ENCODE measurements at places on chromosomes 5 and 9.

DNA sequence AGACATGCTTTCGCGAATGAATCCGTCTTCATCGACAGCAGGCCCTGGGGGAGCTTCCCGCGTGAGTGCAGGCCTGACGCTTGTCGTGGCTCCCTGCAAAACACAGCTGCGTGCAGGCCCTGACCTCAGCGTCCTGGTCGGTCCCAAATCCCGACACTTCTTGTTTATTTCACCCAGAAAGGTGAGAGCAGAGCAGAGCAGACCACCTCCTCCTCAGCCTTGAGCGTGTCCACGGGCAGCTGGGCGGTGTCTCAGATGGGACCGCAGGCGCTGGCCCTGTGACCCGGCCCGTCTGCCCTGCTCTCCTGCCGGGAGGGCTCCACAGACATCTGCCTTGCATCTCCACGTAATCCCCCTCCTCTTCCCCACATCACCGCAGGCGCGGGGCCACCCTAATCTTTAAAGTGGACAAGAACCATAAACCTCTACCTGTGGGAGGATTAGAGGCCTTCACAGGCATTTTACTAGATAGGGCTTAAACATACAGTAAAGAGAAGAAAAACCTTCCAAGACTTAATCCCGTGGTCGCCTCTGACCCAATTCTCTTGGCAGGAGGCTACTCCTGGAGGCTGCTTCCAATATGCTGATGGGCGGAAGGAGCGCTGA, 7.5 kb upstream of the LHX3 start:
- DNase-seq = no peak

GRCh38 chr5:128842241-128842640, 123.0 kb upstream of the SLC27A6 start:
- DNase-seq = no peak

DNA sequence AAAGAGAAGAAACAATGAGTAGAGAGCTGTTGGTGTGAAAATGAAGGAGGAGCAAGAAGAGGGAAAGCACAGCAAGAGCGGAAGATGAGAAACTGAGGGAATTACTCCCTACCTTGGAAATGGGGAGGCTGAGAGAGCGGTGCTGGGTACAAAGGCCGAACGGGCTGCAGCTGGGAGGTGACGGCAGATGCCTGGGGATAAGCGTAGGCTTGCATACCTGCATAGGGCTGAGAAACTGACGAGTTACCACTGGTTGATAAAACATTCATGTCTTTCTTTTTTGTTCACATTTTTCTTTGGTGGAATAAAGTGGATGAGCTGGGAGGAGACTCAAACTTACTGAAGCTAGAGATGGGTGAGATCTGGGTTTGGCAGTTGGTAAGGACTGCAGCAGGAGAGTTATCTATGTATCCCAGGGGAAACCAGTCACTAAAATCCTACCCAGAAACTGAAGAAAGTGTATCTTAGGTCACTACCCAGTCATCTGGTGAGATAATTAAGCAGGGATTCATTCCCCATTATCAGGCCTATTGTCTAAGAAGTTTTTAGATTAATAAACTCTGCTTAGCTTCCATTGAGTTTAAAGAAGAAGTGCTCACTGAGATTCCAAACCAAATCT, 34.8 kb downstream of the FKBP15 start:
- no peak for DNase-seq

DNA sequence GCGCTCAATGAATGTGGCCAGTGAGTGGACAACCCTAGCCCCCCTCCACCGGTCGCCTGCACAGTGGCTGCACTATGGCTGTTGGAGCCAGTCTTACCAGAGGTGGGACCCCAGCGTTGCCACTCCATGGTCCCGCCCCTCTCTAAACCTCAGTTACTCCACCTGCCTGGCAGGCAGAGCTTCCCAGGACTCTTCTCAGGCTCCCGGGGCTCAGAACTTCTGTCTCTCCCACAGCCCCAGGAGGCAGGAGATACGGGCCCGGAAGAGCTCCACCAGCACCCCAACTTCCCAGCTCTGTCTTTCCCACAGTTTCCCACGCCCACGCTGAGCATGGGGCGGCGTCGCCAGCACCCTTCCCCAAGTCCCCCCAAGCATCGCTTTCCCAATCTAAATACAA, 975 bp downstream of the RASGEF1C start:
- no peak for DNase-seq

- DNase-seq = no peak
These were observed 17.0 kb downstream of the MYO10 start for GRCh38 chr5:16918891-16919671.

DNA sequence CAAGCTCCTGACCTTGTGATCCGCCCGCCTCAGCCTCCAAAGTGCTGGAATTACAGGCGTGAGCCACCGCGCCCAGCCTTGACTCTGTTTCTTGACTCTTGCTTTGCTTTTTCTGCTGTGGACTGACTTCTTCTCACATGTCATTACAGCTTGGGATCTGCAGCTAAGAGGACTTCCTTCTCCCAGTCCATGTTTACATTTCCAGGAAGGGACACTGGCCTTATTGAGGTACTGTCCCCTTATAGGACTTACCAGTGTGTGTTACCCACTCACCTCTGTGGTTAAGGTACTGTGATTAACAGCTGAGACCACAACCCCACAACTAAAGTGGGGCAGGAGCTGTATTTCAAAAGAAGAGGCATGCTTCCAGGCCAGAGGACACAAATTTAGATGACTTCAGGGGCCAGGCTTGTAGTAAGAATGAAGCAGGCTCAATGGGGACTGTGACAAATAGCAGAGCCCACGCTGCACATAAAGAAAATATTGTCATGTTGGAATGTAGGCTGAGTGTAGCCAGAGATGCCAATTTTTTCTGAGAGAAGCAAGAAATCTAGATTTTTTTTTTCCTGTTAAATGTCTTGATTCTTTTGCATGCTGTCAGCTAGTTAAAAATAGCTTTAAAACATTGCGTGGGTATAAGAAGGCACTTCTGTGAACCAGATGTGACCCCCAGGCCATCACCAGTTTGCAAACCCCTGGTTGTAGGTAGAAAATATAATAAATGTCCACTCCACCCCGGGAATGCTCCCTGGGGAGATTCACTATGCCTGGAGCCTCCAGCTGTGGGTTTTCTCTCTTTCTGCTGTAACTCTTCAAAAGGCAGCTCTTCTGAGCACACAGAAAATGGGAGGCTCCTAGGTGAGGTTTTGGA, 75.0 kb downstream of the PTPDC1 start:
- no peak for DNase-seq

DNA sequence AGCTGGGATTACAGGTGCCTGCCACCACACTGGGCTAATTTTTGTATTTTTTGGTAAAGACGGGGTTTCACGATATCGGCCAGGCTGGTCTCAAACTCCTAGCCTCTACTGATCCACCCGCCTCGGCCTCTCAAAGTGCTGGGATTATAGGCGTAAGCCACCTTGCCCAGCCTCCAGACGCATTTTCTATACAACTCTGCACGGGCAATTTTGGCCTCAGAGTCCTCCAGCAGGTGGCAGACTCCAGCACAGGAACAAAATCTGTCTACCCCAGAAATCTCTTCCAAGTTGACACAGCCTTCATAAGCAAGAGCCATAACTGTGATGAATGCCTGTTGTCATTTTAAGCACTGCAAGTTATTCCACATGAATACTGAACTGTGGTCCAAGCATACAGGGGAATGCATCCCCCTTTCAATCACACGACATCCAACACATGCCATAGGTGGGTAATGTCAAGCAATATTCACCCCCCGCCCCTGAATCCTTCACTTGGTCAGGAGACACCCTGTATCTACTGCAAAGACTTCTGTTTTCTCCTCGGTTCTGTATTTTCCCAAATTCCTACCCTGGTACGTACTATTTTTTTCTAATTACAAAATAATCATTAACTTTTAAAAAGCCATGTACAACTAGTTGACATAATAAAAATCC, 50.8 kb downstream of the ALDH7A1 start:
- no peak for DNase-seq

Data from stimulated activated CD4-positive, alpha-beta T cell treated with anti-CD3 and anti-CD28 coated beads, Interleukin-1b, Interleukin-23, amount 100 ng/mL, for 24 hours (primary cell).